ENCODE measurements at places on chromosomes 1 and 21. TPM values are rescaled to one million over a fixed set of nuclear protein-coding genes. Genes with fewer than 3 reads are reported as not detected.

Gene GNAT2
- total RNA-seq: not detected

Gene RNU1-2
- total RNA-seq: under 0.01 TPM

Gene BEND5
- 17.5 TPM for total RNA-seq

Gene IGSF9
- 3.9 TPM for total RNA-seq

Gene KRTAP21-2
- not detected for total RNA-seq

Gene NPL
- 12.5 TPM for total RNA-seq

Data from diencephalon (tissue), 1 donor.